Lung microvascular endothelial cell (primary cell): ENCODE measurements at places on chromosomes 4 and X. TPM values are rescaled to one million over a fixed set of nuclear protein-coding genes. Genes with fewer than 3 reads are reported as not detected.

SULT1B1 gene
- 1.6 and 8.3 TPM in 2 replicates for total RNA-seq

ABLIM2 gene
- 1.1 and 5.2 TPM in 2 replicates for total RNA-seq

- no peak for DNase-seq
Measured at GRCh38 chrX:101551380-101551767, 1.0 kb downstream of the ARMCX1 start.

DNA sequence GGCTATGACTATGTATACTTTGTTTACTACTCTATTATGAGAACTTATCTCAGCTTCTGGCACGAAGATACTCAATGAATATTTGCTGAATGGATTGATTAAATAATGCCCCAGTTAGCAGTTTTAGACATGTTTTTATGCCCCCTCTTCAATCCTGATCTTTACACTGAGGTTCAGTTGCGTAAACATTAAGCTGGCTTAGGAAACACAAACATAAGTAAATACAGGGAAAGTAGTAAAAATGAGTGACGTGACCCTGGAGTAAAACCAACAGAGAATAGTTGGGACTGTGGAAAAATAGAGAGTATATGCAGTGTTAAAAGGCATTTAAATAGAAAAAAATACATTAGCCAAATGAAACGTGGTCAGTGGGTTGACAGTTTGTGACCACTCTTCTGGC, 387.0 kb upstream of the ACTRT1 start:
- DNase-seq: no peak

MAGEA9 gene
- not detected in 2 replicates for total RNA-seq

NIPAL1 gene
- under 0.01 and 0.20 TPM in 2 replicates for total RNA-seq

- no peak for DNase-seq
Measured at GRCh38 chr4:27830251-27830650, 969.6 kb downstream of the STIM2 start.

GRCh38 chrX:15854080-15854655, 445 bp downstream of the AP1S2 start:
- DNase-seq: peak; percentile 49

GRCh38 chrX:154327038-154327820, 31.6 kb downstream of the TKTL1 start:
- DNase-seq: no peak

DNA sequence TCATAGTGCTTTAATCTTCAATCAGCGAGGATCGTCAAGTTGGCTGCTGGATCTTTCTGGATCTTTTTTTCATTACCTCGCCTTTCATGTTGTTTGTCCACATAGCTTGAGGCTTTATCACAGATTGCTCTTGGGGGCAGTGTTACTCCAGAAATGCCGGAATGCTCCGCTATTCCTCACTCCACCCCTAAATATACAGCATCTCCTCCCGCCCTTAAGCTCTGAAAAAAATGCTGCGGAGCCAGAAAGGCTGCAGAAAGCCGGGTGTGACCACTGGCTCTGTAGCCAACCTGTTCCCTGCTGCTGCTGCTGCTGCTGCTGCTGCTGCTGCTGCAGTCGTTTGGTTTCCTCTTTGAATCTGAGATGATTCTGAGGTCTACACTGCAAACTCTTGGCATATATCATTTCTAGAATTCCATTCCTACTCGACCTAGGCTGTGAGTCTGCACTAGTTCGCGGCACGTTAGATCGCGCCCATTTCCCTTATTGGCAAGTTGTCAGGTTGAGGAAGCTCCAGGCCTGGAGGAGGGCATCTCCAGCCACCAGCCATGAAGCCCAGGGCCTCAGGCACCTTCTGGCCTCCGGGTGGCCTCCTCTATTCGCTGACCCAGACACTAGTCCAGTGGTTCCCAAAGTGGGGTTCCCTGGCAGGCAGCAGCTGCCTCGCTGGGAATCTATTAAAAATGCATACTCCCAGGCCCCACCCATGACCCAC, 34.2 kb downstream of the WDR13 start:
- peak; percentile 90 for DNase-seq

DNA sequence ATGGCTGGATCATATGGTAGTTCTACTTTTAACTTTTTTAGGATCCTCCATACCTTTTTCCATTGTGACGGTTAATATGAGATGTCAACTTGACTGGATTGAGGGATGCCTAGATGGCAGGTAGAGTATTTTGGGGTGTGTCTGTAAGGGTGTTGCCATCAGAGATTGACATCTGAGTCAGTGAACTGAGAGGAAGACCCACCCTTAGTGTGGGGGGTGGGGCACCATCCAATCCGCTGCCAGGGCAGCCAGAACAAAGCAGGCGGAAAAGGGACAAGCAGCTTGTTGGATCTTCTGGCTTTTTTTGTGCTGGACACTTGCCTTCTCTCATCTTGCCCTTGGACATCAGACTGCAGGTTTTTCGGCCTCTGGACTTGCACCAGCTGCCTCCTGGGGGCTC, 168.5 kb upstream of the CXCL13 start:
- DNase-seq: no peak

DNA sequence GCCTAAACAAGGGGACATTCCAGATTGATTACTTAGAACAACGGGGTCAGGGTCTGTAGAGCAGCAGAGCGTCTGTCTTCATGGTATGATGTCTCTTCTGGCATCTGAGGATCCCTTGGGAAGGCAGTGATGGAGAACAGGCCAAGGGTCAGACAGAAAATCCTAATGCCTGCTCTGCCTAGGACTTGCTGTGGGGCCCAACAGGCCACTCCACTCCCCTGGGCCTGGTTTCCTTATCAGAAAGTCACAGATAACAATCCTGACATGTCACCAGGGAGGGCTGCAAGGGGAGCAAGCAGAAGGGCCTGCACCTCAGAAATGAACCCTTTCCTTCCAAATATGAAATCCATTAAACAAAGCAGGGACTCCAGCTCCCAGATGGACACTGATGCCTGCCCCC, 21.4 kb upstream of the ARHGAP6 start:
- DNase-seq: no peak

GRCh38 chrX:119095936-119096335, 23.1 kb downstream of the CT47C1 start:
- no peak for DNase-seq

TTC29 gene
- under 0.01 TPM in 1 of 2 replicates, not detected in the other for total RNA-seq

FGA gene
- not detected in 2 replicates for total RNA-seq

DNA sequence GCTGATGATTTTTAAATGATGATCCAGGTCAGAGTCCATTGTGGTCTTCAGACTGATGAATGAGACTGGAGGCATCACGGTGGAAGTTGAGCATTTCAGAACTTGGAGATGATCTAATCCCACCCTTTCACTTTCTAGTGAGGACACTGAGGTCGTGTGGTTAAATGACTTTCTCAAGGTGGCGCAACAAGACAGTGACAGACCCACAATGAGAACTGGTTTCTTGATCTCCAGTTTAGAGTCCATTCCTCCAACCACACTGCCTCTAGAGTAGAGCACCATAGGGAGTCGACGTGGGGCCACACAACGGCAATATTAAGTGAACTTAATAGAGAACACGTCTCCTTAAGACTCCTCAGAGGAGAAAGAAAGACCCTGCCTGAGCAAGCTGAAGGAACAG, 381.0 kb downstream of the UNC5C start:
- no peak for DNase-seq

PABPC4L gene
- under 0.01 and 0.20 TPM in 2 replicates for total RNA-seq

- DNase-seq: no peak
Measured at GRCh38 chrX:144566592-144566991, 680.7 kb upstream of the SPANXN1 start.

GRCh38 chr4:176805155-176805554, 12.4 kb upstream of the VEGFC start:
- DNase-seq: no peak

GRCh38 chr4:40255393-40256281, 58.8 kb downstream of the RHOH start:
- DNase-seq: peak; percentile 97

MID1 gene
- 23.1 and 36.9 TPM in 2 replicates for total RNA-seq

DNA sequence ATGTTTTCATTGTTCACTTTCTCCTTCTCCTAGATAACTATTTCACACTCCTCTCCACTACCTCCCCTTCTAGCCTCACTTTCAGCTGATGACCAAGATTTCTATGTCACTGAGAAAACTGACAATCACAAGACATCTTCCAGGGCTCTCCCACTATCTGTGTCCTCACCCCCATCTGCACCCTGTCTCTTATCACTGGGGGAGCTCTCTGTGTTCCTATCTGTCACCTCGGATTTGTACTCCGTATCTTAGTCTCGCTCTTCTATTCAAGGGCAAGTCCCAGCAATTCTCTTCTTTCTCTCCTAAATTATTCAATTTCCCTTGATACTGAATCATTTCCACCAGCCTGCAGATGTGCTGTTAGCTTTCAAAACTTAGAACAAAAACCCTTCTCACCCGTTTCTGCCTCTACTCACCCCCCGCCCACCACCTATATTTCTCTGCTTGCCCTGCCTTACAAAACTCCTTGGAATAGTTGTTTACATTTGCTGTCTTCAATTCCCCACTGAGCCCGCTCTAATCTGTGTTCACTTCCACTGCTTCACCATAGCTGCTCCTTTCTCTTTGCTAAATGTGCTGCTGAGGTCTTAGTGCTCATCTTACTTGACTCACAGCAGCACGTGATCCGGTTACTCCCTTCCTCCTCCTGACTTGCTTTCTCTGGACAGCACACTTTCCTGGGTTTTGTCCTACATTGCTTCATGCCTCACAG, 293.2 kb downstream of the UNC5C start:
- DNase-seq: peak; percentile 34

DNA sequence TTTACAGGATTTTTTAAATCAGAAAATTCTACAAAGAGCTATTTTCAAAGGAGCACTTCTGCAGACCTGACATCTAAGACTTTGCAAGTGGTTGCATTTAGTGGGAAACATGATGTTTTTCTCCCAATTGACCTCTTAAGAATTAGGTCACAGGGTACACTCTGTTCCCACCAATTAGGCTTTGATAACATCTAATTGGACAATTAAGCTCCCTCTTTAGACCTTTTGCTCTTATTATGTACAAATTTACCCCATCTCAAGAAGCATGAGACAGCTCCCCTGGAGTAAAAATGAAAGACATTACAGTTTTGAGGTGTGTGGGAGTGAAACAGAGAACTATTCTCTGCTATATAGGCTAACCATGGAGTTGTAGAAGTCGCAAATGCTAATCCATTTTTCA, 31.8 kb upstream of the AGA start:
- no peak for DNase-seq
